ENCODE measurements at places on chromosomes 3 and 15. TPM values are rescaled to one million over a fixed set of nuclear protein-coding genes. Genes with fewer than 3 reads are reported as not detected.

Gene EIF4E3
- total RNA-seq = 28.7 TPM

Gene GPR171
- total RNA-seq = 111 TPM

Gene GRAMD2A
- total RNA-seq = not detected

Gene FHIT
- 13.1 TPM for total RNA-seq

Gene GOLGA6B
- total RNA-seq = not detected

Gene CPA3
- total RNA-seq = not detected

Gene TRIM69
- 67.9 TPM for total RNA-seq

Gene SLITRK3
- not detected for total RNA-seq

Gene PLA2G4D
- not detected for total RNA-seq

Gene CCDC39
- total RNA-seq = not detected

Gene TRAT1
- 22.5 TPM for total RNA-seq

Gene CFAP100
- total RNA-seq = not detected

Gene LARP6
- not detected for total RNA-seq

Gene CCDC71
- 22.2 TPM for total RNA-seq

Gene NLGN1
- total RNA-seq = not detected

Gene CTXN2
- 0.05 TPM for total RNA-seq

Gene CCDC50
- total RNA-seq = 27.2 TPM

Gene OR5K2
- total RNA-seq = not detected

Gene MESP1
- 2.9 TPM for total RNA-seq

Gene ZDHHC19
- not detected for total RNA-seq

Gene DNASE1L3
- not detected for total RNA-seq

Gene APBA2
- 12.8 TPM for total RNA-seq

Gene FGD5
- 0.09 TPM for total RNA-seq

Gene ZNF770
- total RNA-seq = 64.1 TPM

Gene ACKR4
- total RNA-seq = 0.09 TPM

Gene FRMD4B
- 8.3 TPM for total RNA-seq

Gene ACY1
- total RNA-seq = 90.0 TPM

Gene TPM1
- 7.6 TPM for total RNA-seq

Gene NEIL1
- total RNA-seq = 6.5 TPM

Gene GP5
- 0.39 TPM for total RNA-seq

Gene ROPN1
- total RNA-seq = not detected

Gene GOLGA6D
- total RNA-seq = not detected

Gene TMEM212
- not detected for total RNA-seq

Gene COL6A5
- not detected for total RNA-seq
